NCI-H1417 treated with DMSO at 0.1 percent for 48 hours (cell line): ENCODE measurements at places on chromosomes 7 and 10.

DNA sequence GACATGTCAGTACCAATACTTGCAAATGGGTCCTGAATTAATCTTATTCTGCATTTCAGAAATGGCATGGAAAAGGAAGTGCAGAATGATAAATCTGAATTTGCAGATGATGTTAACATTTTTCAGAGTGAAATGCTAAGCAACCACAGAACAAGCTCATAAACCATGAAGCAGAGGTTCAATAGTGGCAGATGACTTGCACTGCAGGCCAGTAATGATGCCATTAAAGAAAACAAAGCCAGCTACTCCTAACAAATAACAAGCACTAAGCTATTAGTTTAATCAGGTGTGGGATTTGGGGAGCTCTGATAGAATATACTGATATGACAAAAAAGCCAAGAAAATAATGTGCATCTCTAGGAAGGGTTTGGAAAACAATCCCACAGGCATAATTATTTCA, 85.4 kb downstream of the FAM13C start:
- no peak for DNase-seq

- no peak for DNase-seq
These were observed 47.3 kb upstream of the PIK3AP1 start for GRCh38 chr10:96767611-96768010.

GRCh38 chr7:66069732-66070131, 5.9 kb upstream of the ASL start:
- no peak for DNase-seq

DNA sequence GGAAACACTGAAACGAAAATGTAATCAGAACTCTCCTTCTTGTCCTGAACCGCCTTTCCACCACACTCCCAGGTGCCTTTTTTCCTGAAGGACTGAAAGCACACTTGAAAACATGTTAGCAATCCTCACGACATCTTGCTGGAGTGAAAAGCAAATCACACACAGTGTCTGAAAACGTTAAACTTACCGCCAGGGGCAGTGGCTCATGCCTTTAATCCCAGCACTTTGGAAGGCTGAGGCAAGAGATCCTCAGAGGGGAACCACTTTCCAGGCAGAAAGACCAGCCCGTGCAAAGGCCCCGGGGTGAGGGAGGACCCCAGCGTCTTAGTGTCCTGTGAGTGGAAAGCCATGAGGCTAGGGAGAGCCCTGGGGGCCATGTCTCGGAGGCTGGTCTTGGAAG, 210.4 kb downstream of the PRPF18 start:
- DNase-seq: no peak

DNA sequence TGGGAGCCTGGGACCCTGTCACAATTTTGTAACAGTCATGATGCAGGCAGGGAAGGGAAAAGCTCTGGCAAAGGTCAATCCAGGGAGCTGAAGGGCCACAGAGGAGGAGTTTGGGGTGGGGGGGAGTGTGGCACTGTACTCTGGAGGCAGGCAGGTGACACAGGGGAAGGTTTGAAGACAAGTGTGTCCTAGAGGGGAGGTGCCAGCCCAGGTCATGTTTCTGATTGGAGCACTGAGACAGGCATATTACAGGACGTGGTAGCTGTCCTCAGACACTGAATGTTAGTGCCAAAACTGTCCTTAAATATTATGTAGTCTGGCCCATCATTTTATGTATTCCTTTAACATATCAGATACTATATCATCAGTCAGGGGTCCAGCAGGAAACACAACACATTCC, 75.6 kb upstream of the LRRC4 start:
- DNase-seq: no peak

DNA sequence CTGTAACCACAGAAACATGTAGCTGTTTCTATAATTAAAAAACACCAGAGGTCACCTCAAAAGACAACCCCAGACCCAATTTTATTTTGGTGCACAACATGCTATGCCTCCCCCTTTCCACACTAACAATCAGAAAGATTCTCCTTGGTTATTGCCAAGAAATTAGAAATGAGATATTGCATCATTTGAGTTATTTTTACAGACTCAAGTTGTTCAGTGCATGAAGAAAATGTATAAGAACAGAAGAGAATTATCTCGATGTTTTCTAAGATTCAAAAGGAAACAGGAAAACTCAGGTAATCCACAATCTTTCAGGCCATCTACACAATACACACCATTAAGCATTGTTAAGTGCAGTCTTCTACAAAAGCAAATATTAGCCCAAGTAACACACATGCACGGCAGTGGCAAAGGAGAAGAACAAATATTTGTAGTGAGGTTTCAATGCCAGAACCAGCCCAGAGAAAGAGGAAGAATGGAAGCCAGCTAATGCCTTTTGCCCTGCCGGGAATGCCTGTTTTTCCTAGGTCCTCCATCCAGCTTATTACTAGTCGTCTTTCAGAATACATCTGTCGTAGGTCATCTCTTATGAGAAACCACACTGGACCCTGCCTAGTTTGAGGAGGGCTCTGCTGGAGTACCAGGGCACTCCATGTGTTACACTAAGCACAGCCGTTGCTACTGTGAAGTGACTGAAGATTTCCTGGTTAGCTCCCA, 67.6 kb upstream of the C1GALT1 start:
- peak; percentile 52 for DNase-seq

GRCh38 chr10:88095223-88095721, 231.8 kb downstream of the PTEN start:
- no peak for DNase-seq

DNA sequence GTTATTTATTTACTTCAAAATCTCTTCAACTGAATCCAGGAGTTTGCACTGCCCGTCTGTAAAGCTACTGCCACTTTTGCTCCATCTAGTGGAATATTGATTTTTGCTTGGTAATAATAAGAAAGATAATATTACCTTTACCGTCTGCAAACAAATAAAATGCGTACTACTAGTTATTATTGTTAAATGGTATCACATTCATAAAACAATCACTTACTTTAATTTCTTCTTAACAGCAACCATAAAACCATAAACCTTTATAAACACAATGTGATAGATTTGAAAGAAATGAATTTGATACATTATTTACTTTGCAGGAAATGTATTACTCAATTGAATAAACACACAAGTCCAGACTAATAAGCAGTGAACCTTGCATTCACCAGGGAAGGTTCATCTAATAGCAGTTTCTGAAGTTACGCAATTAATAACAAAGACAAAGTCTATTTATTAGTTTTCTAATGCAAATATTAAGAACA, 6.4 kb downstream of the AGMO start:
- DNase-seq: peak; percentile 78

DNA sequence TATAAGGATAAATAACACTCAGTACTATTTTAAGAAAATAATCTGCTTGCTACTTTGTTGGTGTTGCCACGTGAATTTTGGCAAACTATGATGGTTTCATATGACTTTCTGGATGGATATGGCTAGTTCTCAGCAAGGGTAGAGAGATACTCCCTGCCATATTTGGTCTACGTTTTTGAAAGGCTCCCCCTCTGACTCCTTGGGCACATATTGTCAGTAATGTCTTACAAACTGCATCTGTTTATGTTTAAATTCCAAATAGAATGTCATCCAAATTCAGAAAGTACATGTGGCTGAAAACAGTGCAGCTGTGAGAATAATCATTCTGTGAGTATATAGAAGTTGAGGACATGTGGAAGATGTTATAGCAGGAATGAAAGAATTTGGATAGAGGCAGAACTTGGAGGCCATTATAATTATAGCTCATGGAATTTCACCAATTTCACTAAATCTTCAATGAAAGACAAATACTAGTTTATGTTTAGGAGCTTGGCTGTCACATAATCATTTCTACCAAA, 107.8 kb downstream of the SRI start:
- DNase-seq: no peak

DNA sequence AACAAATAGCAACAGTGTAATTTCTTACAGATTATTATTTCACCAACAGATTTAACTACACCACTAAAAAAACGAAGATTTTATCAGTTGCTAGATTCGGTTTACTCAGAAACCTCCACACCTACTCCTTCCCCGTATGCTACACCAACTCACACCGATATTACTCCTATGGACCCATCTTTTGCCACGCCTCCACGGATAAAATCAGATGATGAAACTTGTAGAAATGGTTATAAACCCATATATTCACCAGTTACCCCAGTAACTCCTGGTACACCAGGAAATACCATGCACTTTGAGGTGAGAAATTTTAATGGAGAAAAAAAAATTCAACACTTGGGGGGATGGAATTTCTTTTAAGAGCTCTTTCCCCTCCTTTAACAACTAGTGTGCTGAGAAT, 92.5 kb downstream of the KMT2E start:
- DNase-seq: no peak

GRCh38 chr10:63723741-63724140, 202.5 kb downstream of the REEP3 start:
- DNase-seq: no peak

GRCh38 chr7:28613262-28613661, 200.9 kb downstream of the CREB5 start:
- no peak for DNase-seq

- no peak for DNase-seq
These were observed at the start of gene CHRM2 for GRCh38 chr7:136868496-136869000. TSS of gene CHRM2 (plus strand) at chr7:136868652. CDS start at chr7:137014866, 146,214 bp downstream.

DNA sequence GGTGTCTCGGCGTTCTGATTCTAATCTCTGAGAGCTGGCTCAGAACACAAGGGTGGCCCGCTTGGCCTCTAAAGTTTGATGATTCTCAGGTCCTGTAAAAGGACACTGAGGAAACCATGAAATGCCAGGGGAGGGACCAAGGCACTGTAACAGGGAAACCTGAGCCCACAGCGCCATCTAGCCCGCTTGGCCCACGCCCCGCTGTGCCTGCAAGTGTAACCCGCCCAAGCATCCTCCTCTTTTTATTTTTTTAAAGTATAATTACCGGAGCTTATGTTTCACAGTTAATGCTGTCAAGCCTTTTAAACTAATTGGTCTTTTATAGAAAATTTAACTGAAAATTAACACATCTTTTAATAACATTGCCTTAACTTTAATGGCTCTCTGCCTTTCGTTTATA, 734.7 kb downstream of the KCNMA1 start:
- no peak for DNase-seq

GRCh38 chr10:30455816-30456215, 21.8 kb downstream of the MAP3K8 start:
- DNase-seq: no peak

DNA sequence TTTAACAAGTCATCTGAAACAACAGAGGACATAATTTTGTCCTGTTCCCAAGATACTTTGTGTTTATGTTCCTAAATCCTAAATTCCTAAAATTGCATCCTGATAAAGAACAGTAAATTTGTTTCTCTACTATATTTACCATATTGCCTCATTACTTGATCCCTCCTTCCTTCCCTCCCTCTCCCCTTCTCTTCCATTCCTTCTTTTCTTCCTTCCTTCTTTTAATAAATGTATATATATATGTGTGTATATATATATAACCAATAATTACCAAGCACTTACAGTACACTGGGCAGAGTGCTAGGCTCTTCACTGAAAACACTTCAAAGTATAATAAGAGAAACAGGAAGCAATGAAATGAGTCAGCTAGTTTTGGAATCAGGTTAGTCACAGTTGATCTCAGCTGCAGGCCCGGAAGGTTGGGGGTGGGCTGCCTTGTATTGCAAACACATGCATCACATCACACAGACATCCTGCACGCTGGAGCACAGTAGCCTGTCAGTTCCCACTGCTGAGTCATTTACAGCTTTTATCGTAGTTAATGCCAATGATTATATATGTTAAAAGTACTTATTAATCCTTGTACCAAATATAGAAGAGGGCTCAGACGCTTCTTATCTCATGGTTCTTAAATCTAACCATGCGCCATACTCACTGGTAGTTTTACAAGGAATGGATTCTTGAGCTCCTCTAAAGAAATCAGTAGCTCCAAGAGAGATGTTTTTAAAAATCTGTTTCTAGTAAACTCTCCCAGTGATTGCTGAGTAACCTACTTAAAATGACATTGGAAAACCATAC, 551.7 kb downstream of the GRM8 start:
- peak; percentile 68 for DNase-seq

GRCh38 chr10:132078746-132079345, 13.1 kb downstream of the JAKMIP3 start:
- no peak for DNase-seq

DNA sequence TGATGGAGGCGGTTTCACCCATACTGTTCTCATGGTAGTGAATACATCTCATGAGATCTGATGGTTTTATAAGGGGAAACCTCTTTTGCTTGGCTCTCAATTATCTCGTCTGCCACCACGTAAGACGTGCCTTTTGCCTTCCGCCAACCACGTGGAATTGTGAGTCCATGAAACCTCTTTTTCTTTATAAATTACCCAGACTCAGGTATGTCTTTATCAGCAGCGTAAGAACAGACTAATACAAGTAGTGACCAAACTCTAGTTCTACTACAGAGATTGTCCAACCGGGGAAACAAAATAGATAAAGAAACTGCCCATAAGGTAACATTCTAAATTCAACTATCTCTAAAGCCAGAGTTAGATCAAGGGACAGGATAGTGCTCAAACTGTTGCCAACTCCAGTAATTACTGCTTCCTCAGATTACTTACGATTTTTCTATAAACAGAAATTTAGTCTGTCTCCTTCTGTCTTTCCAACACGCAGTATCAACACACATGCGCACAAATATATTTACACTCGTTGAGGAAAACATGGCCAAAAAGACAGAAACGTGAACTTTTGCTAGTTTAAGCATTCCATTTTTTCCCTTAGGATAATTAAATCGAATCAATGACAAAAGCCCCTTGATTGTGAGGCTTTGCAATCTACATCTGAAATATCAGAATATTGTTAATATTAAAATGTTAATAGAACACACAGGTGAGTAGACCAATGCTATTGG, 36.9 kb downstream of the CREB3L2 start:
- no peak for DNase-seq

GRCh38 chr7:132930881-132931280, 151.0 kb downstream of the CHCHD3 start:
- no peak for DNase-seq

DNA sequence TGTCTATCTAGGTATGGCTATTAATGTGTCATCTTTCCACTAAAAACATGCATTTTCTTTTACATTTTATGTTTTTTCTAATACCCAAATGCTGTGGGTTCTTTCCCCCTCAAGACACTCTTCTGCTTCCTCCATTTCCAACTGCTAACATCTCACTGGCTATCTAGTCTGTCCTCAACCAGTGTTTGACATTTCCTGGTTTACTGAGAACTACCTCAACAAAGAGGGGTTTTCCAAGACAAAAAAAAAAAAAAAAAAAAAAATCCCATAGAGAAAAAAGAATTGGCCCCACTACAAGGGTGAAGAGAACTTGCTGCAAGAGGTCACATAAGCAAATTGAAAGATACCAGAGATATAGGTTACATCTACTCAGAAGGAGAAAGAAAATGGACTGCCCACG, 359.7 kb downstream of the CRPPA start:
- DNase-seq: no peak

DNA sequence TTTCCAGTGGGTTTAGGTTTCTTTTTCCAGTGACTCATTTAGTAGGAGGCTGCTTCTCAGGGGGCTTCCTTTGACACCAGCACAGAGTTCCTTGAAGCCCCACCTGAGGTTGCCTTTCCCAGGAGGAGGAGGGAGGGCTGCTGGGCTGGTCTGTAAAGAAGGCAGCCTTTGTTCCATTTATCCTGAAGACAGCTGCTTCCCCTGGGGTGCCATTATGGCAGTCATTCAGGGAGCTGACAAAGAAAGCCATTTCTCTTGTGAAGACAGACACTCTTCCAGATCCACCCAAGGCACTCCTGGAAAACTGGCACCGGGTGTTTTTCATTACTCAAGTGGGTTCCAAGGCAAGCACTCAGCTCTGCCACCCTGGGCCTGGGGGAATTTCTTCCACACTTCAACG, 54.0 kb downstream of the MTURN start:
- DNase-seq: no peak

- DNase-seq: no peak
These were observed 87.1 kb upstream of the PDLIM1 start for GRCh38 chr10:95377950-95378349.
